ENCODE measurements at places on chromosomes 4 and X.

GRCh38 chr4:141132709-141133145 is 542 bp downstream of the RNF150 start:
- DNase-seq, result no peak

- DNase-seq, result no peak
These were observed 123.3 kb downstream of the SLC10A7 start for GRCh38 chr4:146398404-146398803.

DNA sequence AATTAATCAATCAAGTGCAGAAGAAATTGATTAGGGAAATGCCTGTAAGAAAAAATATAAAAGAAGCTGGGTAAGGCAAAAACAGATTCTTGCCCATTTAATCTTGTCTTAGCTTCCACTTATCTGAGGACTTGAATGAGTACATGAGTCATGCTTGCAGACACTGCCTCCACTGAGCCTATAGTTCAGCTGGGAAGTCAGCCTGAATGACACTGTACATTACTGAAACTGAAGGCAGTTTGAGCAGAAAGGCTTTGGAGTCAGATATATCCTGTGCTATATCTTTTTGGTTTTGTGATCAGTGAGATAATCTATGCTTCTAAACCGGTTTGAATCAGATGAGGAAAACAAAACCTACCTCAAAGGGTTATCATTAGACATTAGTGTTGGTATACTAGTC is 61.3 kb downstream of the NUDT11 start:
- DNase-seq, result peak; percentile 4

GRCh38 chrX:120014354-120015130 is 62.9 kb downstream of the RHOXF2B start:
- DNase-seq, result no peak

DNA sequence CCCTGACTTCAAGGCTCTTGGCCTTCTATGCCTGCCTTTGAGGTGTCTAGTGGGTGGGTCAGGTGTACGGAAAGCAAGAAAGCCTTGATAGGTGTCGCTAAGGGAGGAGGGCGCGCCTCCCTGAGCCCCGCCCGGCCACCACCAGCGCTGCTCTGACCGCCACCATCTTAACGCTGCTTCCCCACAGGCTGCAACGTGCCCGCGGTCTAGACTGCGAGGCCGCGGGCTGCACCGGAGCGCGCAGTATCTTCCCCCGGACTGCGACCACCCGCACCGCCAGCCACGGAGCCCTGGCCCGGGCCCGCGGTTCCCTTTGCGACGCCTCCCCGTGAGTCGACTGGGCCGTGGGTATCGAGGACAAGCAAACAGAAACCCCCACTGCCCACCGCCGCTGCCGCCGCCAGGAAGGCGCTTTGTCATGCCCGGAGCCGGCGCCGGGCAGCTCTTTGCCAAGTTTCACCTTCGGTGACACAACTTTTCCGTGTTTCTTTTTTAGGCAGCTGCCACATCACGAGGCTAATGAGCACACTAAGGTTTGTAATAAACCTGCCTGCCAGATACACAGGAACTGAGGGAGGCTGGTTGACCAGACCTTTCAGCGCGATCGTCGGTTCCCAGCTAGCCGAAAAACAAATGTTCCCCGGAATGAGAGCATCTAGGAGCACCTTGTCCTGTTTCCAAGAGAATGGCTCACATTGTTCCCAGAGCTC is 335.8 kb upstream of the F9 start:
- peak; percentile 48 for DNase-seq

GRCh38 chr4:33386764-33387163 is 2666.6 kb downstream of the PCDH7 start:
- no peak for DNase-seq

DNA sequence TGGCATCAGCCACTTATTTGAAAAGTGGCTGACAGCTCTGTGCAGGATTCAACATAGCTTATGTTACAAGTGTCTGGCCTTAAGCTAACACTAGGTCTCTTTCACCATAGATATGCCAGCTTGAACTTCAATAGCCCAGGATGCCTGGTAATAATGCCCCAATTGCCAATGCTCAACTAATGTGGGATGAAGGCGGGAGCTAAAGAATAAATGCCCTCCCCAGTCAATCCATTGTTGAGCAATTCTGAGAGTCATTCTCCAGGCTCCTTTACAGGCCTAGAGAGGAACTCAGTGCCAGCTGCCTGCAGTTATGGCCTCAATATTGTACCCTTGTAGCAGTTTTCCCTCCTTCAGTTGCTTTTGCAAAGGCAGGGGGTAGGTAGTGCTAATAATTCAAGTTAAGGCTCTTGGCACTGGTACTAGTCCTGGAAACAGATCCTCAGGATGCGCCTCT is 460.2 kb downstream of the GABRG1 start:
- DNase-seq, result no peak

DNA sequence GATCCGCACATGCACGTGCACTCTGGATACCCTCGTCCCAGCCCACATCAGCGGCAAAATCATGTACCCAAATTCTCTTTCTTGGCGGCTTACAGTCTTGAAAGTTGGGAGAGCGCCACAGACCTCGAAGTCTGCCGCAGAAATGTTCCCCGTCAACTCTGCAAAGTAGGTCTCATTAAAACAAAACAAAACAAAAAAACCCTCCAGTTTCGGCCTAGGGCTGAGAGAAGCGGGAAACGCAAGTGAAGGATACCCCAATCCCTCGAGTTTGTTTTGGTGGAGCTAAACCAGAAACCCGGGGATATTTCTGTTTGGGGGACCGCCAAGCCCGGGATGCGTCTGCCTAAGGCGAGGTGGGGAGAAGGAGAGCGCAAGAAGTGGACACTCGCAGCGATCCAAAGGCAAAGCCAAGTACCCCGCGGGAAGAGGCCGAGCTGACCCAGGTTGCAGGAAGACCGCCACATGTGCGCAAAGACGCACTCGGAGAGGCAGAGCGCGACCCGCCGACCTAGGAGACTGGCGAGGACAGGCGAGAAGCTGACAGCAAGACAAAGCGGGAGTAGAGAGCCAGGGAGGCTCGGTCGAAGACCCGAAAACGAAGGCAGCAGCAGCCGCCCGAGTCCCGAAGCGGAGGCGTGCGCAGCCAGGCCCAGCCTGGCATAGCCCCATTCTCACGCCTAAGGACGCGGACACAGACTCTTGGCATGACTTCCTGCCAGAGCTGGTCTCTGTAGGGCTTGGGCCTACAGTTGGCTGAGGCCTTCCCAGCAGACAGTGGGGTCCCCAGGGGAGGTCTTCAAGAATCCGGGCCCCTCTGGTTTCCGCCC is 49.6 kb upstream of the BCOR start:
- no peak for DNase-seq

DNA sequence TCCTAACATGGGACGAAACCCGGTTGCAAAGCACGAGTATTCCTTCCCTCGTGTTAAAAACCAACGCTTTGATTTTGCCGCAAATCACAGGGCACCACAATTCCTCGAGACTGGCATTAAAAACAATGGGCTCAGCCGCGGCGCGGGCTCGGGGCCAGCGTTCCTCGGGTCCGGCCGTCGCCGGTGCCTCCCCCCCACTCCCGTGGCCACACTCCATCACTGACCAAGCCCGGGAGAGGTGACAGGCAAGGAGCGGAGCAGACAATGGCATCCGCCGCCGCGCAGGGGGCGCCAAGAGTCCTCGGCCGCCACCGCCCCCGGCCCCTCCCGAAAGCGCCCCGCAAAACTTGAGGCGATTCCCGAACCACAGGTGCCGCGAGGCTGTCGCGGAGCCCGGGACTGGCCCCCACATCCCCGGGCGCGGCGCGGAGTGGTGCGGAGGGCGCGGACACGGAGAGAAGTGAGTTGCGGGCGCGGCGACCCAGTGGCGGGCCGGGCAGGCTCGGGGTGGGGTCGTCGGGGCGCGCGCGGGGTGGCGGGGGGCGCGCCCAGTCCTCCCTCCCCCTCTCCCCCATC is 445 bp downstream of the AP1S2 start:
- DNase-seq, result no peak

DNA sequence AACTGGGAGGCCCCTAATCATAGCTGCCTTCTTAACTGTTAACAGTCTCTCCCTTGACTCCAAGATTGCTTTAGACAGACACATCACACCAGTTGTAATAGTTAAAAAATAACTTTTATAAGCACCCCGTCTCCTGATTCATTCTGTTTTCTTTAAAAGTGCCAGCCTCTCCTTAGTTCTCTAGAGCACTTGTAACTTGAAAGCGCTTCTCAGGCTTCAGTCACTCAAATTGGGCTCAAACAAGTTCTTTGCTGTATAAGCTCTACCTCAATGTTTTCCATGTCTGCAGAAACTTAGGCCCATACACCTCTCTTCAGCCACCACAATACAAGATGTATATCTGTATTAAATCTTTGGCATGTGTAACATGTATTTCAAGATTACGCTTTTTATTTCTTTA is 169.6 kb downstream of the GABRG1 start:
- no peak for DNase-seq

DNA sequence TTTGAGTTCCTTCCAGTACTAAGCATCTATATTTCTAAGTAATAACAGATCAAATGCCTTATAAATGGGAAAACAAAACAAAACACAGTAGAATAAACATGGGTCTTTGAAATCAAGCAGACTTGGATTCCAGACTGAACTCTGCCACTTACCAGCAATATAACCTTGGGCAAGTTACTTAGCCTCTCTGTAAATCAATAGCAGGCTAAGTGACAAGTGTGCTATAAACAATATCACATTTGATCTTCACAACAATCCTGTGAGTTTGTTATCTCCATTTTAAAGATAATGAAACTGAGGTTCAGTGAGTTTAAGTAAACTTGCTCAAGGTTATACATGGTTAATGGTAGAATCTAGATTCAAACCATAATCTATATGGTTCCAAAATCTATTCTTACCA is 165.8 kb downstream of the GPC3 start:
- no peak for DNase-seq

DNA sequence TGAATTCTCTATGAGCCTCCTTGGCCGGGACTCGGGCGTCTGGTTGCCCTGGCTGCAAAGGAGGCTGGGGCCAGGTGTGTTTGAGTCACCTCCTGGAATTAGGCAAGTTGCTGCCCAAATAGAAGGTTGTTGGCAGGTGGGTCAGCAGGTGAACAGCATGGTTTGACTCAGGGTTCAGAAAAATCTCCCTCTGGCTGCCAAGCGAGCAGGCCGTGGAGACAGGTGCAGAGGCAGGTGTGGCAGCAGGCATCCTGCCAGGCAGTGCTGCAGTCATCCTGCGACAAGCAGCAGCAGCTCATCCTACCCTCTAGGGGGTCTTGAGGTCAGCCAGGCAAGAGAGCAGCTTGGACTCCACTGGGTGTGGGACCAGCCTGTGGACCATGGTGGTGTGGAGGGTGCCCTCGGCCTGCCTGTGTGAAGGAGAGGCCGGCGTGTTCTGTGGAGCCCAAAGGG is 8.2 kb downstream of the MSANTD1 start:
- peak; percentile 60 for DNase-seq

Measured in bronchial epithelial cell (primary cell).